H1 (cell line): ENCODE measurements at places on chromosomes 6 and 20. TPM values are rescaled to one million over a fixed set of nuclear protein-coding genes. Genes with fewer than 3 reads are reported as not detected.
A peak's percentile ranks its signal among the peaks of the same experiment; 100 is the strongest.

GRCh38 chr20:25076201-25076600 lies 5.7 kb downstream of the VSX1 start:
- H3K27ac ChIP-seq = no peak overlapping the region
- DNase-seq = no peak
- H3K27me3 ChIP-seq = peaks cover 45% of the 10 kb centered on the region
- H3K4me1 ChIP-seq = peaks cover 8% of the 10 kb centered on the region

GRCh38 chr6:75149696-75150095 lies 56.2 kb downstream of the COL12A1 start:
- H3K27ac ChIP-seq = no peak overlapping the region
- H3K4me1 ChIP-seq = no peaks in the 10 kb centered on the region
- no peak for DNase-seq
- no peak overlapping the region for H3K4me3 ChIP-seq

GRCh38 chr6:35049156-35049735 lies 91.9 kb downstream of the TCP11 start:
- no peaks in the 10 kb centered on the region for H3K27me3 ChIP-seq
- peaks cover 25% of the 10 kb centered on the region for H3K4me1 ChIP-seq
- no peaks in the 10 kb centered on the region for H3K36me3 ChIP-seq
- 0 out of 2 replicates have a peak overlapping the region, but pooled peaks have one; percentile 47 for H3K27ac ChIP-seq
- H3K4me3 ChIP-seq = no peak overlapping the region

DNA sequence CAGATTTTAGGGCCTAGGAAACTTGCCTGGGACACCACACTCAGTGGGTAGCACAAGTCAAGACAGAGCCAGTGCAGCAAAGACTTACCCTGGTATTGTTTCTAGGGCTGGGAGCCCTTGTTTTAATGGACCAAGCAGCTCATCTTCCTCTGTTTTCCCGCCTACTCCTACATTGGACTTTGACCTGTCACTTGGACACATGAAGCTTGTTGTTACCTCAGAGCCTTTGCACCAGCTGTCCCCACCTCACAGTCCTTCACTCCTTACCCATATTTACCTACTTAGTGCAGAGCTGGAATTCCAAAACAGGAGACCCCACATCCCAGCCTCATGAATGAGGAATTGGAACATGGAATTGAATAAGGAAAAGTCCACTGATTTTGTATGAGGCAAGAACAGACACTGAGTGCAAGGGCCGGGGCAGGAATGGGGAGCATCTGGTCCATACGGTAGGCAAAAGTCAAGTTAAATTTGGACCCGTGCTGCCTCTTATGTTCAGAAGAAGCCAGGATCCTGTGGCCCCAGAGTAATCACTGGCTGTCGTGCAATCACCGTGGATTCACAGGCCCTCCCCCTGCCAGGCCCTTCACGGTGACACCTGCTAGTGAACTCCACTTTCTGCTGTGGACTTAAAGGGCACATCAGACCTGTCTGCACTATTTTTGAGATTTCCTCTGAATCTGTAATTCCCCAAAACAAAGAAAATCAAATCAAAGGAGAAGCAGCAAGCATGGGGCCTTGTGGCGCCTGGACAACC lies 236.9 kb upstream of the PMEPA1 start:
- H3K4me3 ChIP-seq = no peak overlapping the region
- H3K27ac ChIP-seq = no peak overlapping the region
- H3K36me3 ChIP-seq = no peaks in the 10 kb centered on the region
- H3K27me3 ChIP-seq = no peaks in the 10 kb centered on the region; the same call in 1 of the 2 replicates
- no peak for DNase-seq

GRCh38 chr6:39218868-39219567 lies 10.3 kb downstream of the KCNK5 start:
- H3K27ac ChIP-seq = no peak overlapping the region
- H3K27me3 ChIP-seq = no peaks in the 10 kb centered on the region
- no peak for DNase-seq

DNA sequence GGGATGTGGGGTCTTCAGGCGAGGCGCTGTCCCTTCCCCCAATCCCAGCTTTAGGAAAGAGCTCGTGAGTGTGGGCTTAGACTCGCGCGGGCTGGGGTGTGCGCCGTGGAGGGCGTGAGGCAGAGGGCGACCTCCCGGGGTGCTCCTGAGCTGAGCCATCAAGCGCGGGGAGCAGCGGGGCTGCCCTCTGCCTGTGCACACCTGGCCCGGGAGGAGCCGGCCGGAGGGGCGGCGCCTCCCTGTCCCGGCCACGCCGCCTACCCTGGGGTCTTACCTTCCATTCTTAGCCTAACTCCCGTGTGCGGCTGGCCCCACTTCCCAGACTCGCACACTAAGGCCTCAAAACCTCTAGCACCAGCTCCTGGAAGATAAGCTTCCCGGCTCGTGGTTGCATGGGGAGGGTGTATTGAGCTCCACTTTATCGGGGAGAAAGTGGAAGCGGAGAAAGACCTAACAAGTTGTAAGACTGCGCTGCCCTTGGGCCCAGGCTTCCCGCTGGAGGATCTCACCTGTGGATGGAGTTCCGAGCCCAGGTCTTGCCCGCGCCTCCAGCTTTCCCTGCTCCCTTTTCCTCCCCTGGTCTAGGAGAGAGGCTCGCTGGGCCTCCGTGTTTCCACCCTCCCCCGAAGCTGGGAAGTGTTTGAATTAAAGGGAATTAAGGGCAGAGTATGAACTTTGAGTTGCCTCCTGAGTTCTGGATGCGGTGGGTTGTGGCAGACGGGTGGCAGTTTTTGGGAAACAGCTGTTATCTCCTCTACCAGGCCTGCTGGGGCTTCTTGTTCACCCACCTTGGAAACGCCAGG lies 1.2 kb downstream of the DNMT3B start:
- H3K4me1 ChIP-seq = peaks cover 23% of the 10 kb centered on the region
- H3K27me3 ChIP-seq = no peaks in the 10 kb centered on the region

- no peak overlapping the region for H3K27ac ChIP-seq
- DNase-seq = no peak
- no peaks in the 10 kb centered on the region; the same call in none of the 2 replicates for H3K4me1 ChIP-seq
- H3K27me3 ChIP-seq = no peaks in the 10 kb centered on the region
Observed at GRCh38 chr20:36624068-36624943, 18.7 kb downstream of the RAB5IF start.

SNAI1 gene
- 6.5 and 7.7 TPM in 2 replicates for total RNA-seq

SGK2 gene
- 0.23 TPM in 1 of 2 replicates, not detected in the other for total RNA-seq

VWA7 gene
- total RNA-seq = 1.5 and 2.1 TPM in 2 replicates

RFX6 gene
- total RNA-seq = not detected in 2 replicates

CDSN gene
- total RNA-seq = not detected in 2 replicates

SAMD3 gene
- total RNA-seq = 1.9 and 3.5 TPM in 2 replicates
